ENCODE measurements at places on chromosomes 2 and 18. TPM values are rescaled to one million over a fixed set of nuclear protein-coding genes. Genes with fewer than 3 reads are reported as not detected.

GRCh38 chr2:96391828-96392200 is 56.2 kb downstream of the NCAPH start:
- no peak for DNase-seq
- H3K36me3 ChIP-seq, result no peaks in the 10 kb centered on the region
- H3K4me1 ChIP-seq, result no peaks in the 10 kb centered on the region
- H3K27ac ChIP-seq, result no peak overlapping the region
- H3K27me3 ChIP-seq, result no peaks in the 10 kb centered on the region

The KIF5C gene
- 6.5 TPM for total RNA-seq

- H3K4me3 ChIP-seq, result no peak overlapping the region
- H3K27me3 ChIP-seq, result no peaks in the 10 kb centered on the region
- no peak for DNase-seq
- no peak overlapping the region for H3K27ac ChIP-seq
These were observed 446.6 kb downstream of the IRS1 start for GRCh38 chr2:226352941-226353560.

DNA sequence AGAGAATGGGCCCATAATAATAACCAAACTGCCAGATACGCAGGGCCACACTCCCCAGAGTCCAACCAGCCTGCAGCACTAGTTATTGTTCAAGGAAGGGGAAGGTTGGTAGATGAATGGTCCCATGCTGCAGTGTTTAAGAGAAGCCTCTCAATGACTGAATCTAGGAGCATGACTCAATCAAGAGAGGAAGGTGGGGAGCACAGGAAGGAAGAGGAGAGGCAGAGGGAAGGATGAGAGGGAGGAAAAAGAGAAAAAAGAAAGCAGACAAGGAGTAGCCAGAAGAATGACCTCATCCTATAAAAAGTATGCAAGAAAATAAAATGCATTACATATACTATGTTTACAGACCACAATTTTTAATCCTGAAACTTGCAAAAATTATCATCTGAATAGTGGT is 174.5 kb downstream of the TCF4 start:
- no peaks in the 10 kb centered on the region for H3K27me3 ChIP-seq
- no peaks in the 10 kb centered on the region for H3K4me1 ChIP-seq
- no peak for DNase-seq
- no peak overlapping the region for H3K27ac ChIP-seq

- no peak overlapping the region for H3K27ac ChIP-seq
- no peaks in the 10 kb centered on the region for H3K27me3 ChIP-seq
- H3K4me1 ChIP-seq, result no peaks in the 10 kb centered on the region
- H3K4me3 ChIP-seq, result no peak overlapping the region
These were observed 1072.3 kb downstream of the LRP1B start for GRCh38 chr2:141058556-141058955.

DNA sequence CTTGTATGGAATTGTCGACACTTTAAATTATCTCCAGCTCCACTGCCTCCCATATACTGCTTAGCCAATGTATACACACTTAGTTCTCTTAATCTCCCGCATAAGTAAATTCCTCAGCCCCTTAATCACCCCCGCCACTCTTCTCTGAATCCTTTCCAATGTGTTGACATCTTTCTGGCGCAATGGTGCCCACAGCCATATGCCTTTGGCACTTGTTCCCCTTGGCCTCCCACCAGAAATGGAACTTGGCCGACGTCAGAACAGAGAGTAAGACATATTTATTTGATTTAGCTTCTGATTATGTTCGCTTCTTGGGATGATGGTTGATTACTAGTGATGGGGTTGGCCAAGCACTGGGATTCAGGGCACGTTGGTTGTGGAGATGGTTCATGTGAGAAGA is 1089.3 kb upstream of the CELF4 start:
- H3K4me1 ChIP-seq, result no peaks in the 10 kb centered on the region
- no peak for DNase-seq
- H3K27ac ChIP-seq, result no peak overlapping the region
- H3K36me3 ChIP-seq, result no peaks in the 10 kb centered on the region
- no peak overlapping the region for H3K4me3 ChIP-seq

The GPR39 gene
- 5.1 TPM for total RNA-seq

The MAL gene
- total RNA-seq, result not detected

GRCh38 chr18:79559436-79559835 is 120.2 kb upstream of the CTDP1 start:
- H3K4me1 ChIP-seq, result no peaks in the 10 kb centered on the region
- H3K36me3 ChIP-seq, result no peaks in the 10 kb centered on the region
- no peaks in the 10 kb centered on the region for H3K27me3 ChIP-seq
- DNase-seq, result no peak
- no peak overlapping the region for H3K4me3 ChIP-seq

GRCh38 chr2:54995553-54995952 is 54.7 kb downstream of the RTN4 start:
- H3K4me1 ChIP-seq, result peaks cover 7% of the 10 kb centered on the region
- H3K27me3 ChIP-seq, result no peaks in the 10 kb centered on the region
- no peak overlapping the region for H3K4me3 ChIP-seq
- no peaks in the 10 kb centered on the region for H3K36me3 ChIP-seq
- no peak for DNase-seq
- H3K27ac ChIP-seq, result no peak overlapping the region

GRCh38 chr18:12410081-12410481 is 2.4 kb downstream of the PRELID3A start:
- DNase-seq, result no peak
- H3K27me3 ChIP-seq, result peaks cover 14% of the 10 kb centered on the region
- no peak overlapping the region for H3K27ac ChIP-seq

- H3K27me3 ChIP-seq, result no peaks in the 10 kb centered on the region
- no peaks in the 10 kb centered on the region for H3K36me3 ChIP-seq
- H3K27ac ChIP-seq, result no peak overlapping the region
- peaks cover 72% of the 10 kb centered on the region for H3K4me1 ChIP-seq
- DNase-seq, result no peak
These were observed 1.7 kb downstream of the TBC1D8 start for GRCh38 chr2:101149241-101150192.

DNA sequence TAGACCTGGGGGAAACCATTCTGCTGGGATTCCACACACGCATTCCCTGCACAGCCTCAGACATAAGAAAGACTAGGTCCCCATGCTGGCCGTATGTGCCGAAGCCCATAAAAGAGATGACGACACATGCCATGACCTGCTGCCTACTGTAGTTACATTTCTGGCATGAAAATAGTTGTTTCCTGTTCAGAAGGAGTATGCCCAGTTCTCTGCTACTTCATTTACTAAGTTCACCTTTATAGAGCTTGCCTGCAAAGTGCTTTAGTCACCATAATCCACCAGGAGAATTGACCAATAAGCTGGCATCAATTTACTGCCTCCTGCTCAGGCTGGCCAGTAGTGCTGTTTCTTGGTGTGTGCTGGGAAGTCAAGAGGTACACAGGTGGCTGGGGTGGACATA is 150.2 kb upstream of the ALPP start:
- H3K4me1 ChIP-seq, result no peaks in the 10 kb centered on the region
- H3K27me3 ChIP-seq, result no peaks in the 10 kb centered on the region
- no peak overlapping the region for H3K4me3 ChIP-seq
- no peak for DNase-seq
- no peaks in the 10 kb centered on the region for H3K36me3 ChIP-seq

The BBS5 gene
- total RNA-seq, result 4.6 TPM

- peaks cover 61% of the 10 kb centered on the region for H3K4me1 ChIP-seq
- H3K36me3 ChIP-seq, result no peaks in the 10 kb centered on the region
- peak overlapping the region; percentile 80 for H3K27ac ChIP-seq
These were observed 3.1 kb upstream of the MALT1 start for GRCh38 chr18:58668211-58668610.

DNA sequence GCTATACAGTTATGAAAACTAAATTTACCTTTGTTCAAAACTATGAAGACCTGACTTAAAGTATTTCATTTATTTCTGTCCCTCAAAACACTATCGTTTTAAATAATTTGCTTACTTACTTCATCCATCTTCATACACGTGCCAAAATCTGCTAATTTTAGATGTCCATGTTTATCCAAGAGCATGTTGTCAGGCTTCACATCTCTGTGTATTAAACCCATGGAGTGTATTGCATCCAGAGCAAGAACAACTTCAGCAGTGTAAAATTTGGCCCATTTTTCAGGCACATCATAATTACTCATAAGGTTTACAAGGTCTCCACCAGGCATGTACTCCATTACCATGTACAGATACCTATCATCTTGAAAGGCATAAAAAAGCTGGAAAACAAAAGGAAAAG is 80.3 kb downstream of the SLC66A3 start:
- no peaks in the 10 kb centered on the region for H3K27me3 ChIP-seq
- DNase-seq, result no peak
- H3K4me1 ChIP-seq, result peaks cover 19% of the 10 kb centered on the region
- no peaks in the 10 kb centered on the region for H3K36me3 ChIP-seq
- H3K4me3 ChIP-seq, result no peak overlapping the region

DNA sequence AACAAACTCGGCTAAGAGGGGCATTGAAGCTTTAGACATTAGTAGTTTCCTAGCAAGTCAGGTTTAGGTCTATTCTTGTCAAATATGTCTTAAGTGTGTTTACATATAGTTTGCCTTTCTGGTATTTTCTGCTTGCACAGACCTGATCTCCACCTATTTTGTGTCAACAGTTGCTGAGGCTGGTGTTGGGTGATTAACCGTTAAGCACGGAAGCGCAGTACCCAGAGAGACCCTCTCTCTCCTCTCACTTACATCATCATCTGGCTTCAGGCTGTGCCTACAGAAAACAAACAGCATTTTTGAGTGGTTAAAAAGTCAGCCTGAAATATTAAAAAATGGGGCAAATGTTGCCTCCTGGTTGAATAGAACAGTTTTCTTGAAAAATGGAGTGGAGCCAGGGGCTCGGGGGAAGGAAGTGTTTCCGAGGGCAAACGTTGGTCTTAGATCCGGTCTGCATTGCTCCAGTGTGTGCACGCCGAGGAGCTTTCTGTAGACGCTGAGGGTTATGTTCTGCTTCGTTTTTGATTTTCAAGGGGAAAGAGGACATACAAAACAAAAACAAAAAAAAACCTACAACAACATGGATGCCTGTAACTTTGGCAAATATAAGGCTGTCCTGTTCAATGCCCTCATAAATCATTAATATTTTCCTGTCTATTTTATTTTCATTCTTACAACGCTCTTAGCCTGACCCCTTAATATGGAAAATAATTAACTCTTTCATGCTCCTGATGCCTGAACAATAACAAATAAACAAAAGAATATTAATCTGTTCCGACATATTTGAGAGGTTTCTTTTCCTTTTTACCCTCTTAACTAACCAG is 120.8 kb downstream of the MEIS1 start:
- no peak overlapping the region for H3K4me3 ChIP-seq
- no peaks in the 10 kb centered on the region for H3K27me3 ChIP-seq
- H3K27ac ChIP-seq, result no peak overlapping the region
- no peaks in the 10 kb centered on the region for H3K4me1 ChIP-seq
- H3K36me3 ChIP-seq, result no peaks in the 10 kb centered on the region

The CCDC178 gene
- total RNA-seq, result not detected

GRCh38 chr2:228974169-228974568 is 296.9 kb downstream of the PID1 start:
- no peak overlapping the region for H3K4me3 ChIP-seq
- no peaks in the 10 kb centered on the region for H3K36me3 ChIP-seq
- no peak overlapping the region for H3K27ac ChIP-seq
- H3K27me3 ChIP-seq, result no peaks in the 10 kb centered on the region
- no peak for DNase-seq

The FZD7 gene
- 14.6 TPM for total RNA-seq

DNA sequence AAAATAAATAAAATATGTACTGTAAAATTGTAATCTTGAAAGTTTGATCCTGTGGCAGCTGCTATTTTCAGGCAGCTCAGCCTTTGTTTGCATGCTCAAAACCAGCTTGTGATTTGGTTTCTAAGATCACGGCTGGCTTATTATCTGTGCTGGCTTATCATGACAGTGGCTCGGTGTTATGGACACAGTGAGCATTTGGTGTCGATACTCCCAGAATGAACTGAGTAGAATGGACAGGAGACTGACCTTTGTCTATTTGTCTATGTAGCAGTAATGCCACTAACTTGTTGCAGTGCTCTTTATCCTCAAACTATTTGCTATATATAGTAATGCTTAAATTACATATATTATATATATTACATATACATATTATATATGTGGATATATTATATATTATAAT is 58.8 kb downstream of the NEDD4L start:
- no peaks in the 10 kb centered on the region for H3K4me1 ChIP-seq
- no peak overlapping the region for H3K27ac ChIP-seq
- H3K36me3 ChIP-seq, result no peaks in the 10 kb centered on the region
- DNase-seq, result no peak
- H3K4me3 ChIP-seq, result no peak overlapping the region
- no peaks in the 10 kb centered on the region for H3K27me3 ChIP-seq

DNA sequence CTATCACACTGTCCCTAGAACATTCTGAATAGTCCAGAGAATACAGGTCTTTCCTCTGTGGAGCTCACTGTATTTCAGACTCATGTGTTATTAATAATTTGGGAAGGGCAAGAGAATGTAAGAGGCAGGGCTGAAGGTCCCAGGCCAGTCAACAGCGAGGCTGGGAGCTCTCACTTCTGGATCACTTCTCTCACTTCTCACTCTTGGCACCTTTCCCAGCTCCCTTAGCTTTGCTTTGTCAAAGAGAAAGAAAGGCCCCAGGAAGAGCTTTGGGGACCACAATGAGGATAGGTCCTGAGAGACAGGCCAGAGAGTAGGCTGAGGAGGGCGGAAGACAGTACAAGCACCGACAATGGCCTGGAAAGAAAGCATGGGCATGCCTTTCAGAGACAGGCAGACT is 11.2 kb downstream of the EFR3B start:
- H3K4me1 ChIP-seq, result no peaks in the 10 kb centered on the region
- H3K36me3 ChIP-seq, result no peaks in the 10 kb centered on the region
- DNase-seq, result no peak
- H3K27ac ChIP-seq, result no peak overlapping the region

- H3K4me1 ChIP-seq, result peaks cover 25% of the 10 kb centered on the region
- no peaks in the 10 kb centered on the region for H3K27me3 ChIP-seq
- H3K36me3 ChIP-seq, result no peaks in the 10 kb centered on the region
- H3K4me3 ChIP-seq, result peak overlapping the region; percentile 45
- no peak for DNase-seq
These were observed 1.4 kb downstream of the CCDC85A start for GRCh38 chr2:56185101-56185581.

GRCh38 chr2:47809903-47810302 is 27.0 kb downstream of the MSH6 start:
- no peak for DNase-seq
- H3K27me3 ChIP-seq, result no peaks in the 10 kb centered on the region
- no peak overlapping the region for H3K4me3 ChIP-seq
- H3K4me1 ChIP-seq, result no peaks in the 10 kb centered on the region
- peaks cover 43% of the 10 kb centered on the region for H3K36me3 ChIP-seq

GRCh38 chr2:38601463-38602135 is 1.1 kb downstream of the HNRNPLL start:
- peaks cover 28% of the 10 kb centered on the region for H3K4me1 ChIP-seq
- H3K36me3 ChIP-seq, result no peaks in the 10 kb centered on the region
- no peak for DNase-seq
- H3K27ac ChIP-seq, result peak overlapping the region; percentile 95
- no peaks in the 10 kb centered on the region for H3K27me3 ChIP-seq

The TEX44 gene
- total RNA-seq, result not detected

DNA sequence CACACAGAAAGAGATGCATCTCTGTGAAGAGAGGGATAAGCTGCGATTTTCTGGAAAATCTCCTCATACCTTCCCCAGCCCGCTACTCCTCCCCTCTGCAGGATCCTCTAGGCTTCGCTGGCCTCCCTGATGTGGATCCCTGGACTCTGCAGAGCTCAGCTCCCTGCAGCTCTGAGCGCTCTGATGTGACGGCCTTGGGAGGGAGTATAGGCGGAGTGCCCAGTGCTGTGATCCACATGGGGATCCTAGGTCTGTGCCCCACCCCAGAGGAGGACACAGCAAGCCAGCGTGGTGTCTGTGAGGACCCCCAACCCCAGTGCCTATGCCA is 111.0 kb downstream of the GYPC start:
- no peak overlapping the region for H3K27ac ChIP-seq
- H3K36me3 ChIP-seq, result no peaks in the 10 kb centered on the region
- DNase-seq, result no peak
- H3K4me1 ChIP-seq, result no peaks in the 10 kb centered on the region
